ENCODE measurements at places on chromosomes 5 and 9.

DNA sequence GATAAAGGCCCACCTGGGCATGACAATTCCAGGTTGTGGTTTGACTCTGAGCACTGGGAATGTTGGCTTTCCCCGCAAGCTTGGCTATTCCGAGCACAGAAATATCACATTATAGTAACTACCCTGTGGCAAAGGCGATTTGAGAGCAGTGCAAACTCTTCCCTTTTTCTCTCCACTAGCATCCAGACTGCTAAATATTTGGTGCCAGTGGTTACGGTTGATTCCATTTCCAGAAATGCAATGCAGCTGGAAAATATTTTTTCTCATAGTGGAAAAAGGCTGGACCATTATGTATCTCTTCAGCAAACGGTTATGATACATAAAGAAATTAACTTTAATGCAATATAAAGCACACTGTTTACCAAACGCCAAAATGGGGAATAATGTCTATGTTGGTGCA, 158.0 kb downstream of the ENC1 start:
- no peaks in the 10 kb centered on the region for H3K27me3 ChIP-seq
- peaks cover 2% of the 10 kb centered on the region for H3K4me1 ChIP-seq
- H3K36me3 ChIP-seq = no peaks in the 10 kb centered on the region
- no peak overlapping the region for H3K4me3 ChIP-seq
- DNase-seq = no peak
- H3K27ac ChIP-seq = no peak overlapping the region

DNA sequence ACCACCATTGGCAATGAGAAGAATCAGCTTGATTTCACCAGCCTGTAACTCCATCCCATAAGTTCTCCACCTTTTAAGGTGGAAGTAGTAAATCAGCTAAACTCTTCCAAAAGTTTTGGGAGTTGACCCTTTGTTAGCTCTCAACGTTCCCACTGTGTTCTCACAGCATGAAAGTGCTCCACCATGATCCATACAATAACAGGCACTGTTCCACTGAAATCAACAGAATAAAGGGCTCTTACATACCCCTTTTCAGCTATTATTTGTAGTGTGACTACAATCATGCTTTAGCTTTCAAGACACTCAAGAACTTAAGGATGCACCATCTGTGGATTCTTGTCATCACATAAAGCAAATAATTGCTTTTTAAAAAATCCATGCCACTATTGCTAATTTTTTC, 81.6 kb downstream of the PPP2R2B start:
- H3K36me3 ChIP-seq = no peaks in the 10 kb centered on the region
- H3K27me3 ChIP-seq = no peaks in the 10 kb centered on the region
- no peak overlapping the region for H3K27ac ChIP-seq
- DNase-seq = no peak
- H3K4me3 ChIP-seq = no peak overlapping the region
- no peaks in the 10 kb centered on the region for H3K4me1 ChIP-seq

DNA sequence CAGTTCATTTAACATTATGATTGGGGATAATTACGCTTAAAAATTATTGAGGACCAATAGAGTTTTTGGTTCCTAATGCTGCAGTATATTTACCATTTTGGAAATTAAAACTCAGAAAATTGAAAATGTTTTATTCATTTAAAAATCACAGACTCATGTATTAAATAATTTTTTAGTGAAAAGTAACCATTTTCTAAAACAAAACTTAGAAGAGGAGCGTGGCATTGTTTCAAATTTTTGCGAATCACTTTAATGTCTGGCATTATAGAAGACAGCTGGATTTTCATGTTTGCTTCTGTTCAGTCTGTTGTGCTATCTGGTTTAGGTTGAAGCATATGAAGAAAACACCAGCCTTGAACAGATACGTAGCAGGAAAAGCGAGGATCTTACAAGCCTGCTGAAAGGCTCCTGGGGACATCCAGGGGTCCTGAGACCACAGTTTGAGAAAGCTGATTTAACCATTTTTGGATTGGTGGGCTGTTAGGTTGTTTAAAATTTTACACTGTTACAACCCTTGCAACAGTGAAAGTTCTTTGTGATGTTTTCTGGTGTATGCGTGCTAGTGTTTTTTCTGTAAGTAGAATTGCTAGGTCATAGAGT, 1.6 kb downstream of the ZFYVE16 start:
- H3K4me1 ChIP-seq = no peaks in the 10 kb centered on the region
- DNase-seq = no peak
- peak overlapping the region; percentile 93 for H3K4me3 ChIP-seq
- no peaks in the 10 kb centered on the region for H3K36me3 ChIP-seq

DNA sequence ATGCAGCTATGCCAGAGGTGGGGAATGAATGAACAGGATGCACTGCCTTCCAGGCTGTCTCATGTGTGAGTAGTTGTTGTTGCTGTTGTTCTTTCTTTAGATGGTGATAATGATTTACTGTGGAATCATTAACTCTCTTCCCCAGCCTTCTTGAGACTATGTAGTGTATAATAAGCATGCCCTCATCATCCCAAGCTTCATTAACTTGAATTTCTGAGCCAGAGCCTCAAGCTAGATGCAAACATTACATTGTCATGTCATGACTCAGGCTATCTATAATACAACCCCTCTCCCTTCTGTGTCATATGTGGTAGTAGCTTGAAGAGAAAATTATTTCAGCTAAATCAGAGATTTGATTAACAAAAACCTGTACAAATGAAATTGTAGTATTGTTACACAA, 10.0 kb upstream of the ADAMTSL1 start:
- H3K36me3 ChIP-seq = no peaks in the 10 kb centered on the region
- H3K4me3 ChIP-seq = no peak overlapping the region
- no peak overlapping the region for H3K27ac ChIP-seq
- H3K27me3 ChIP-seq = no peaks in the 10 kb centered on the region
- DNase-seq = no peak
- H3K4me1 ChIP-seq = no peaks in the 10 kb centered on the region

DNA sequence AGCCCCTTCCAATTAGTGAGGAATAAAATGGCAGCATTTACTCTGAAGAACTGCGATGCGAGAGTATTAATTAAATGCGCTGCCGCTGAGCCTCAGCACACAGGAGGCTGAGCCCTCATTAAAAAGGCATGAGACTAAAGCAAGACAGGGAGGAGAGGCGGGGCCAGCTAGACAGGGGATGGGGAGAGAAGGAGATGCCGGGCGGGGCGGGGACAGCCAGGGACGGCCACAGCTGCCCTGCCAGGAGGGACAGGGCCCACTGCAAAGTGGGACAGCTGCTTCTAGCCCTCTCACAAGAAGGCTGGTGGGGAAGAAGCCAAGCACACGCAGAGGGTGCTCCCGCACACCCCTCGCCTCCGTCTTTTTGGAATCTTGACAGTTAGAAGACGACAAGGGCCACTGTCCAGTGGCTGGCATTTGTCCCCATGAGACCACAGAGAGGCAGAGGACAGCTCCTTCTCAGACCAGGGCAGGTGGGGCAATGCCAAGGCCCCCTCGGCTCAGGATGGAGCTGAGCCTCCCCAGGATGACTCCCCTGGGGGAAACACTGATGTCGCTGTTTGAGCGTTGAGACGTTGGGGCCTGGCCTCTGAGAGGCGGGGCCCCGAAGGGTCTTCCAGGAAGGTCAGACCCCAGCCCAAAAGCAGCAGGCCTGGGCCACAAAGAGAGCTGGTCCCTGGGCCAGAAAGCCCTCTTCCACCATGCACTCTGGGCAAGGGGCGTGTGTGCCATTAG, 26.9 kb downstream of the ADAMTS2 start:
- no peaks in the 10 kb centered on the region for H3K4me1 ChIP-seq
- no peaks in the 10 kb centered on the region for H3K27me3 ChIP-seq
- no peak for DNase-seq
- H3K27ac ChIP-seq = no peak overlapping the region
- no peak overlapping the region for H3K4me3 ChIP-seq
